ENCODE measurements at places on chromosomes 3 and 15. TPM values are rescaled to one million over a fixed set of nuclear protein-coding genes. Genes with fewer than 3 reads are reported as not detected.

- peak; percentile 23 for DNase-seq
Measured at GRCh38 chr3:150528354-150528797, 17.9 kb downstream of the SERP1 start.

GRCh38 chr15:89932880-89933279, 20.1 kb upstream of the ARPIN start:
- DNase-seq: no peak

Gene DAZL
- total RNA-seq: not detected

GRCh38 chr15:77326366-77326765, 93.5 kb downstream of the PEAK1 start:
- DNase-seq: no peak
